Activated naive CD4-positive, alpha-beta T cell (primary cell): ENCODE measurements at places on chromosomes 16 and 17.

GRCh38 chr17:76000016-76000754 is 470 bp upstream of the CDK3 start:
- DNase-seq = peak; percentile 19

GRCh38 chr17:57603546-57603945 is 141.6 kb downstream of the CCDC182 start:
- DNase-seq = no peak

DNA sequence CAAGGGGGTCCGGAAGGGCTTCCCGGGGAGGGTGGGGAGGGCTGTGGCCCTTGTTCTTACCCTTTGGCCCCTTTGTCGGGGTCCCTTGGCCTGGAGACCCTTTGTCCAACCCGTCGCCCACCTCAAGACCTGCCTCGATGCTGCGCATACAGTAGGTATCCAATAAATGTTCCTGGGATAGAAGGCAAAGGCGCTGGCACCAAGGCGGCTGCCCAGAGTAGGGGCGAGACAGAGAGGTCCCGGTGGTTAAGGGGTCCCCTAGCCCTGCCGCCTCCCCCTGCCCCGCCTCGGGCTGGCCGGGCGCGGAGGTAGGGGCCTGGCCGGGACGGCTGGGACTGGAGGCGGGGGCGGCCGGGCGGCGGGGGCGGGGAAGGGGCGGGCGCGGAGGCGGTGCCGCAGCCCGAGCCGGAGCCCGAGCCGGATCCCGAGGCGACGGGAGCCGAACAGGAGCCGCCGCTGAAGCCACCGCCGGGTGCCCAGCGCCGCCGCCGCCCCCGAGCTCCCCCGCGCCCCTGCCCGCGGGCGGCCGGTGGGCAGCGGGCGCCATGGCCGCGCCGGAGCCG is at the start of gene NHERF2:
Gene NHERF2, plus strand, starts transcription at position 442 of the 563 bp plus-strand sequence. Its CDS starts 104 bp downstream, at position 546.
- no peak for DNase-seq

DNA sequence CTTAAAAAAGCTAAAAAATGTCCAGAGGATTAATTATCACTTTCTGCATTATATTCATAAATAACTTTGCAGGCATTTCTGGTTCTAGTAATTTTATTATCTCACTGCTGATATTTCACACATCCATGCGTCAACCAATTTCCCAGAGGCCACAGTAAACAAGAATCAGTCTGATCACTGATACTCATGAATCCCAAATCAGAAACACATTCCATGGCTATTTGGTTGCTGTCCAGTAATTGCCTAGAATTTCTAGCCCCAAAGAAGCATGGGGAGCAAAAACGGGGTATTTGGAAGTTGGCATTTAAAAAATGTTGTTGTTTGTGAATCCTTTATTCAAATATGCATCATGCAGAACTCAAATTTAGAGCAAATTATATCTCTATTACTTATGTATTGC is 244.8 kb downstream of the CDH8 start:
- no peak for DNase-seq

DNA sequence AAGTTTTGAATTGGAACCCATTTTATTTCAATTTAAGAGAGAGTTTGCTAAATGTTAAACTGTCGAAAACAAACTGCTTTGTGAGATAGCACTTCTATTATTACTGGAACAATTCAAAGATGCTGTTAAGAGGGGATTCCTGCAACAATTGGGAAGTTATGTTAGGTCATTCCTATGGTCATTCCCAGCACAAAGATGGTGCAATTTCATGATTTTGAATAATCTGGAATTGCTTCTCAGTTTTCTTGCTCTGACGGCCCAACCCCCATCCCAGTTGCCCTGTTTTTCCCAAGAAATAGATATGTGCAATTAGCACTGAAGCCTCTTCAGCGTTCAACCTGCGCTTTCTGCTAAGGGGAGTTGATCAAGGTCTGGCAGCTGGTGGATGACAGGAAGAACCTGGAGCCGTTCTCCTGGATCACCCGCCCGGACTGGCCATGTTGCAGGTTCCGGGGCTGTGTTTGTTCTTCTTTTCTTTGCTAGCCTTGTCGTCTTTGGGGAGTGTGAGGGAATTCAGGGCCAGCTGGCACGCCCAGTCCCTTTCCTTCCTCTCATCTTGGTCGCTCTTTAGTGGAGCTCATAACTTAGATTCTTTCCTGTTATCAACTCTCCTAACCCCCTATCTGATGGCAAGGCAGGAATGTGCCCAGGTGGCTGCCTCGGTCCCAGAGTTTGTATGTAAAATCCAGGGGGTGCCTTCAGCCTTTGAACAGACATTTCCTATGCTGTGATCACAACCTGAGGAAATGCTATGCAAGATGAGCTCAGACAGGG is 29.0 kb upstream of the IRF8 start:
- no peak for DNase-seq

DNA sequence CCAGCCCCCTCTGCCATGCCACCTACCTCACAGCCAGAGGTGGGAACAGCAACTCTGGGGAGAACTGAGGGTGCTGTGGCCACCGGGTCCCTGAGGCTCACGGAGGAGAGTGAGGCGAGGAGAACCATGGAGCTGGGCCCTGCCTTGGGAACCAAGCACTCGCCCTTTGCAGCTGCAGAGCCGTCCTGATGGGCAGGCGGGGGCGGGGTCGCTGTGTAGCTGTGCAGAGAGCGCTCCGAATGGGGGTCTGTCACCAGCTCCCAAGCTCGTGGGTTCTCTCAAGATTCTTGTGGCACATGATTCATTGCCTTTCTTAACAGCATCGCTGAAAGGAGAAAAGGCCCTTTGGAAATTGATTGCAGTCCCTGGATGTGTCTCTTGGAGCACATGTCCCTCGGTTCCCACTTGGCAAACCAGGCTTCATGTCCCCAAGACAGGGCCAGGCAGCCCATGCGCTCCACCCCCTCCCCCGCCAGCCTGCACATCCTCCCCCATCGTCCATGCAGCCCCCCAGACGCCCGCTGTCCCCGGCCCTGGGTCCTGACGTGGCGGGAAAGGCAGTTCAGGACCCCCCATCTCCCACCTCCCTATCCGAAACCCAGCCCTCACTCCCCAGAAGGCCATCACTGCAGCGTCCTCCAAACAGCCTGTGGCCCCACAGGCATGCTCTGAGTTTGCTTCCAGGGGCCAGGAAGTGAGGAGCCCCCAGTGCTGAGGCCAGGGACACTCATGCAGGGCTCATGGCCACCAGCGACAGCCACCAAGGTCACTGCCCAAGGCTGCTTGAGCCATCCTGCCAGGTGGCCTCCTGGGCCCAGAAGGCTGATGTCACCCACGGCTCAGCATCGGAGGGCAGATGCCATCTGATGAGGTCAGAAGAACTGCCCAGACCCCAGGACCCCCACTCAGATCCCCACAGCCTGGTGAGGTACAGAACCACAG is 20.6 kb upstream of the CHMP6 start:
- no peak for DNase-seq

DNA sequence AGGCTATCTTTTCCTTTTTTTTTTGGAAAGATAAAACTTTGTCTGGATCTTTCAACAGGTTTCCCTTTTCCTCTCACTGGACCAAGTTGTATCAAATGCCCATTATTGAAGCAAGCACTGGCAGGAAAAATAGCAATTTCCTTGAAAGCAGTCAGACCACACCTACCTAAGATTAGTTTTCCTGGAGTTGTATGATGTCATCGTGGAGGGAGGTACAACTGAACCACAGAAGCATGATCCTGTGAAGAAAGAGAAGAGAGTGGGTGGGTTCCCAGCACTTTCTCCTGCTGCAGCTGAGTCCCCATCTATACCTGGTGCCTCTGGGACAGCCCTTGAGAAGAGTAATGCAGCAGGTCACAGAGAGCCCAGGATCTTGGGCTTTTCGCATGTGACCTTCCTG is 63.6 kb upstream of the ERCC4 start:
- no peak for DNase-seq

GRCh38 chr17:63505341-63505740 is 17.8 kb upstream of the KCNH6 start:
- DNase-seq = no peak

DNA sequence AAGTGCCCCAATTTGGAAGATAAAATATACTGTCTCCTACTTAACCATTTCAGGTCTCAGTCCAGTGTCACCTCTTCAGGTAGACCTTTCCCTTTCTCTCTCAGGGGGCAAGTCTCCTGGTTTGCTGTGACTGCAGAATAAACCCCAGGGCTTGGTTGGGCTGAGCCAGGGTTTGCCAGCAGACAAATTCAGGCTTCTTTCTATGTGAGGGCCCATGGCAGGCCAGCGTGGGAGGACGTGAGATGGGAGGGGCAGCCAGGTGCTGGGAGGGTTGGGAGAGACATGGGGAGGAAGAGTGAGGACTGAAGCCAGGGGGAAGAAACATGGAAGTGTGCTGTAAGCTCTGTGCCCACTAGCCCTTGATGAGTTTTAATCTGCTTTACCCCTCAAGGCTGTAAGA is 163.2 kb downstream of the SPECC1 start:
- no peak for DNase-seq

GRCh38 chr16:29806099-29806579 is at the start of gene MAZ:
MAZ (plus strand) TSS chr16:29806529; CDS start chr16:29806702, 173 bp downstream.
- DNase-seq = peak; percentile 87

DNA sequence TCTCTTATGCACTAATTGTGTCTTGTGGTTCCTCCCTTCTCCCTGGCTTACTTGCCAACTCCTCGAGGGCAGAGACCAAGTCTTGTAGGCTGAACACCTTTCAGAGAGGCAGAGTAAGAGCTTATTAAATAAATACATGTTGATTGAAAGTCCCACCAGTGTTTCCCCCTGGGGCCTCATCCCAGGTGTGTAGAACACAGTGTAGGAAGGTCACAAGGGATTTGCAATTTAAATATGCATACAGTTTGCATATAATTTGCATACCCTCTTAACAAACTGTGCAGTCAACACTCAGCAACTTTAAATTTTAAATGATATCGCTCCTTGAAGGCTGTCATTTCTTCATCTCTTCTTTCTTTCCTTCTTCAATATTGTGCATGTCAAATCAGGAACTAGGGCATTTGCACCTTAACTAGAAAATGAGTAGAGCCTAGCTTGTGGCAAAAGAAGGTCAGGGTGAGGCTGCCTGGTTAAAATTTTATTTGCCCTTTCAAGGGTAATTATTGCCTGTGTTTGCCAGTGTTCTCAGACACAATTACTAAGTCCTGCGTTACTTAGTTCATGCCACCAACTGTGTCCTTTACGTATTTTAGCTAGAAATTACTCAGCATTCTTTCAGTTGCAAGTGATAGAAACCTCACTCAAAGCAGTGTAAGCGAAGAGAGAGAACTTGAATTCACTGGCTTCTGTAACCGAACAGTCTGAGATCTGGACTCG is 465.7 kb downstream of the HAPSTR1 start:
- no peak for DNase-seq

GRCh38 chr17:56779322-56779721 is 54.4 kb downstream of the C17orf67 start:
- DNase-seq = no peak

GRCh38 chr17:60436676-60437075 is 14.4 kb downstream of the CHCT1 start:
- DNase-seq = no peak

- no peak for DNase-seq
Measured at GRCh38 chr17:9162275-9162985, 141.1 kb downstream of the NTN1 start.

- DNase-seq = no peak
Measured at GRCh38 chr17:69066482-69066881, 5.8 kb upstream of the ABCA9 start.

GRCh38 chr17:4583782-4584100 is 588 bp upstream of the SMTNL2 start:
- no peak for DNase-seq

DNA sequence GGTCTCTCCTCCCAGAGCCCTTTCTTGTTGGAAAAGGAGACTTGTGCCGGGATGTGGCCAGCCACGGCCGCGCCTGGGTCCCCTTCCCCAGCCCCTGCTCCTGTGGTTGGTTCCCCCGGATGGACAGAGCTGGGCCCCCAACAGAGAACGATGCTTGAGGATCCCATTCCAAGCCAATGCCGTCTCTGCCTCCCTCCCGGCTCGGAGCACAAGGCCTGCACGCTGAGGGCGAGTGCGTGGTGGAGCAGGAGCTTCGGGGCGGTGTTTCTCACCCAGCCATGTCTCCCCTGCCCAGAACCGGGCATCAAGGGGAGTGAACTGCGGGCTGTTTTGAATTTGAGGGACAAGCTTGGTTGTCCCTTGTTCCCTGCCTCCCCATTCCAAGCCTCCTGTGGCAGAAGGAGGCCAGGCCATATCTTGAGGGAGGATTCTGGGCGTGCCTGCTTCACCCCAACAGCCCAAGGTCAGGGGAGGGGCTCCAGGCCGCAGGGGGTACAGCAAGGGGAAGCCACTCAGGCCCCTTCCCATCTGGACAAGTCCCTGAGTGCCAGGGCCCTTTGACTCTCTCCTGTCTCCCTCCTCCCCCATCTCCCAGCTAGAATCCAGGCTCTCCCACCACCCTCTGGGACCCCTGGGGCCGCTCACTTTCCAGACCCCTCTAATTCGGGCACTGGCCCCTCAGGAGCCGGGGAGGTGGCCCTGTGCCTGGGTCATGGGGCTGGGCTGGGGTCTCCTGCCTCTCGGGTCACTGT is 43.6 kb downstream of the SOCS3 start:
- DNase-seq = no peak

GRCh38 chr17:57311281-57312216 is 55.2 kb downstream of the MSI2 start:
- no peak for DNase-seq

DNA sequence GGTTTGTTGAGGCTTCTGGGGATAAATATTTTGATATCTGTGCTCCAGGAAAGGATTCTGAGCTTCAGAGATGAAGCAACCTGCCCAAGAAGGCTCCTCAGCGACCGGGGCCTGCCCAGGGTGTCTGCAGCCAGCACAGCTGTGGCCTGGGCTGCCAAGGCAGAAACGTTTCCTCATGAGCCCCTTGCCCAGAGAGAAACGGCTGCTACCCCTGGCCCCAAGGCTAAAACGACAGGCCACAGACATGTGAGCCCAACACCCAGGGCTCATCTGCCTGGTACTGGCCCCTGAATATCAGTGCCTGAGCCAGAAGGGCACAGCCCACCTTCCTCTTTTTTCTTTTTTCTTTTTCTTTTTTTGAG is 45.4 kb upstream of the RASD1 start:
- no peak for DNase-seq

DNA sequence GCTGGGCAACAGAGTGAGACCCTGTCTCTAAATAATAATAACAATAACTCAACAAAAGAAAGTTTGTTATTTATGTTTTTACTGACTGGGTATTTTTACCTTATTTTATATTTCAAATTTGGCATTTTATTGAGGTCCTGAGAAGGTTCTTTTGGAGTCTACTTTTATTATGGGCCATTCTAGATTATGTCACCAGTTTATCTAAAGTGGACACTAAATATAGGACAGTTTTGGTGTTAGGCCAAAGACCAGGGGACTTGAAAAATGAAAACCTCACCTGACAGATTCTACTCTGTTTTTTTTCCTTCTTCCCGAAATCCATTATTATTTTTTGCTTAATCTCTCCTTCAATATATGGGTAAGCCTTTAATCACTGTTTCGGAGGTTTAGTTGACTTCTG is 8.1 kb downstream of the FTO start:
- no peak for DNase-seq

GRCh38 chr16:89793955-89794354 is 22.5 kb downstream of the FANCA start:
- no peak for DNase-seq

GRCh38 chr17:49616601-49617131 is 41.0 kb downstream of the NXPH3 start:
- DNase-seq = no peak
